Stimulated activated CD4-positive, alpha-beta T cell treated with anti-CD3 and anti-CD28 coated beads, Interleukin-4, amount 100 ng/mL, for 48 hours (primary cell): ENCODE measurements at places on chromosomes 7 and 10.

- DNase-seq, result no peak
These were observed 19.8 kb upstream of the CPN1 start for GRCh38 chr10:100101192-100102076.

GRCh38 chr10:114822444-114823076, 980 bp downstream of the FHIP2A start:
- no peak for DNase-seq

DNA sequence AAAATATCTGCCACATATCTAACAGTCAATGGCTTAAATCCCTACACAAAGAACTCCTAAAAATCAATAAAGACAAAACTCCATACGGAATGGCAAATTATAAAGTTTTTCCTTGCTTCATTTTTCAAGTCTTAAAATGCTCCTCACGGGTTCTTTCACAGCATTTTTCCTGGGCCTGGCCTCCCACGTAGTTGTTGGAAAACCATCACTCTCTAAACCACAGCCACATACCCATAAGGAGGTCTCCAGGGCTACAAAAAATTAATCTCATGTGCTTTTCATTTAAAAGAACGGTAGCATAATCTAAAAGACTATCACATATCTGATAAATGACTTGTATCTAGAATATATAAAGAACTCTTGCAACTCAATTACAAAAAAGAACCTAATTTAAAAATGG, 2.9 kb downstream of the COA1 start:
- DNase-seq, result no peak

DNA sequence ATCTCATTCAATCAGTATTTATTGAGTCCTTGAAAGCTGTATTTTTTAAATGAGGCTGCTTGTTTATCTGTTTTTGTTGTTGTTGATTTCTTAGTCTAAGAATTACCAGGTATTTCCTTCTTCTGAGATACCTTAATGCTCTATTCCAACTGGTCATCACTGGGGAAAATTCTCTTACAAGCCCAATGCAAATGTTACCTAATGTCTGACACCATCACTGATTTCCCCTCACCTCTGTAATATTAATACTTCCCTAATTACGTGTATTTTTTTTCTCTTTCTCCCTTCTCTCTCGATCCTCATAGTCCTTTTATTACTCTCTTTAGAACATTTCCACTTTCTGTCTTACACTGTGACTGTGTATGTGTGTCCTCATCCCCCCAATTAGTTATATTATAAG, 13.9 kb downstream of the HDAC9 start:
- no peak for DNase-seq

DNA sequence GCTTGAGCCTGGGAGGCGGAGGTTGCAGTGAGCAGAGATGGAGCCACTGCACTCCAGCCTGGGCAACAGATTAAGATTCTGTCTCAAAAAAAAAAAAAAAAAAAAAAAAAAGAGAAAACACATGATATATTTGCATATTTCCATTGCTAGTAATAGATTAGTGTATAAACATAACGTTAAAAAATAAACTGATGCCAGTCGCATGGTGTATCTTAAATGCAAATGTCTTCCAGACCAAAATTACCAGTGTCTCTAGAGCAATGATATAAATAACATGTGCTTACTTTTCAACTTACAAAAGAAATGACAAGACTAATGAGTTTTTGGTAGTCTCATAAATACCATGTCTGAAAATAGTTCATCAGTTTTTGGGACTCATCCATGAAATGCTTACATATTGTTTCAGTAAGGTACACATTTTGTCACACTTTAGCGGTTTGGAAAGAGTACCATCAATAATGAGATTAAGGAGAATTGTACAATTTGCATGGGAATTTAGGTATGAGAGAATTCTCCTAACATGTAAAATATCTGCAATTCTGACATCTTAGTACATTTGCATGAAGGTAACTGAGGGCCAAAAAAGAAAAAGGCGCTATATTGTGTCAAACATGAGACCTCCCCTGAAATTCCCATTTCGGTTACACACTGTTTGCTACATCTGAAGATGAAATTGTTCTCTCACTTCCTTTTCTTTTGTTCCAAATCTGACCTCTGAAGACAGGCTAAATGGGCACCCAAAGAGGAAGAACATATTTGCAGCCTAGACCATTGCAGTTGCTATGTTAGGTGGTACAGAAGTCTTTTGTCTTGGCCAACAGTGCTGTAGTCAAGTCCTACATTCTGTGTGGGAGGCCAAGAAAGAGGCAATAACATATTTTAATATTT, 51.5 kb upstream of the PIP4K2A start:
- DNase-seq, result no peak

DNA sequence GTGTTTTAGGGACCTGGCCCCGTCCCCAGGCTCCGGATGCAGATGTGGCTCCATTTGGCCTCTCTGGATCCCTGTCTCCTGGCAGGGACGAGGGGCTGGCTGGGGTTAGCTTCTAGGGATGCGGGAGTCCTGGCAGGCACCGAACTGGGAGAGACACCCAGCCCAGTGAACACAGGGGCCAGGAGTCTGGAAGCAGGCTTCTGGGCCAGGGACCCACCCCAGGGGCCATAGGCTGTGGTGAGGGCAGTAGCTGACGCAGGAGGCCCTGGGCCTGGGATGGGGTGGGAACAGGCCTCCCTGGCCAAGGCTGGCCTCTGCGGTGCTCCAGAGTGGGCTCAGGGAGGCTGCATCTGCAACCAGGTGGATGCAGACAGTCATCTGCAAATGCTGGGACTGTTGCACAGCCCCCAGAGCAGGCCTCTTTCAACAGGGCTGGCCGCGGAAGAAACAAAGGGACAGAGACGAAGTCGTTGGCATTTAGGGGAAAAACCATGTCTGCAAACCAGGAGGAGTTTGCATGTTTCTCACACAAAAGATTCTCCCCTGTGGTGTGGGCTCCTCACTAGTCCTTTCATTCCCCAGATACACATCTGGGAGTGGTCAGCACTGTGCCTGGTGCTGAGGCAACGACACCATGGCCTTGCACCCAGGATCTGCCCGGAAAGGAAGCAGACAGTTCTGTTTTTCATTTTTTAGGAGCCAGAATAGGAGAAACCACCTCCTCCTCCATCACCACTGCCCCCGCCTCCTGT, 36.4 kb upstream of the ZNF488 start:
- no peak for DNase-seq

DNA sequence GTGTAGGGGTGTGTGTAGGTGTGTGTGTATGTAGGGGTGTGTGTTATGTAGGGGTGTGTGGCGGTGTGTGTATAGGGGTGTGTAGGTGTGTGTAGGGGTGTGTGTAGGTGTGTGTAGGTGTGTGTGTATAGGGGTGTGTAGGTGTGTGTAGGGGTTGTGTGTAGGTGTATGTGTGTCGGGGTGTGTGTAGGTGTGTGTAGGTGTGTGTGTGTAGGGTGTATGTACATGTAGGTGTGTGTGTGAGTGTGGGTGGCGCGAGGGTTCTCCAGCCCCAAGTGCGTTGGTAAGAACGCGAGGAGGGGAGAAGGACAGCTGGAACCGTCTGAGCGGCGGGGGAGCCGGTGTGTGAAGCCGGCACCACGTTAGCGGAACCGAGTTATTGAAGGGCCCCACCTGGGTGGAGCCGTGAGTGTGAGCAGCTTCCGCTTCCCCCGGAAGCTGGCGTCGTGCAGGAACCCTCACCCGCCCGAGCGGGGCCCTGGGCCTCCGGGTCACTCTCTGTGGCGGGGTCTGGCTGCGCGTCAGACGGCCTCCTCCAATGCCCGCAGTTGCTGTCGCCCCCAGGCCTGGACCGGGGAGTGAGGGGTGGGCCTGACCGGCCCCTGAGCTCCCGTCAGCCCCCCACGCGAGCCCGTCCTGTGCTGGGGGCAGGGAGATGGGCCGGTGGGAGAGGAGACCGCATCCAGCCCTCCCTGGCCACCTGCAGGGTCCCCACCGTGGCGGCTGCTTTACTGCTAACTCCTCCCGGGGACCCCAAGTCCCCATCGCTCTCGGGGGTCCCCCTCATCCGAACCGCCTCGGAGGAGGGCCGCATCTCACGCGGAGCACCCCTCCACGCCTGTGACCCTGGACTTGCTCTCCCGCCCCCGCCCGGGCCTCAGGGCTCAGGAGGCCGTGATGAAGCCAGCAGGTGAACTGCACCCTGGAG, 49.6 kb upstream of the PSMG3 start:
- DNase-seq, result no peak

- DNase-seq, result no peak
These were observed 5.8 kb downstream of the EZH2 start for GRCh38 chr7:148878317-148878716.
